ENCODE measurements at places on chromosomes 2 and 18. TPM values are rescaled to one million over a fixed set of nuclear protein-coding genes. Genes with fewer than 3 reads are reported as not detected.

The MGAT5 gene
- total RNA-seq, result 75.0 TPM

GRCh38 chr2:162197069-162197825, 45.2 kb upstream of the GCG start:
- H3K36me3 ChIP-seq, result peaks cover 10% of the 10 kb centered on the region
- DNase-seq, result peak; percentile 85
- peak overlapping the region; percentile 36 for H3K27ac ChIP-seq
- H3K4me3 ChIP-seq, result no peak overlapping the region

DNA sequence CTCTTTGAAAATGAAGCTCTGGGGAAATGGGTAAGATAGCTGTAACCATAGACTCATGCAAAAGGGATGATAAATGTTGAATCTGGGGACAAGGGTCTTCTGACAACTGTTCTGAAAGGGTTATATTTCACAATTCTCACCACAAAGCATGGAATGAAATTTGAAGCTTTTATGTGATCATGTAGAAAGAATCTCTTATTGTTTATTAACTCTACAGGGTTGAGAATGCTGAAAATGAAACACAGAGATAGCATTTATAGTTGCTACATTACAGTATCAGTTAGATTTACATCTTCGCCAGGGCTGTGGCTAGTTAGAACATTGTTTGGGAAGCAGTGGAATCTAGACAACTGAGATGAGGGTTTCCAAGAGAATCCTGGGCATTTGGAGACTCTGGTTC, 97.4 kb upstream of the LHCGR start:
- no peaks in the 10 kb centered on the region for H3K36me3 ChIP-seq
- H3K27ac ChIP-seq, result peak overlapping the region; percentile 62
- no peaks in the 10 kb centered on the region for H3K27me3 ChIP-seq

The TNFAIP6 gene
- 53.8 TPM for total RNA-seq

The TRAPPC12 gene
- 53.2 TPM for total RNA-seq

The FSHR gene
- not detected for total RNA-seq

DNA sequence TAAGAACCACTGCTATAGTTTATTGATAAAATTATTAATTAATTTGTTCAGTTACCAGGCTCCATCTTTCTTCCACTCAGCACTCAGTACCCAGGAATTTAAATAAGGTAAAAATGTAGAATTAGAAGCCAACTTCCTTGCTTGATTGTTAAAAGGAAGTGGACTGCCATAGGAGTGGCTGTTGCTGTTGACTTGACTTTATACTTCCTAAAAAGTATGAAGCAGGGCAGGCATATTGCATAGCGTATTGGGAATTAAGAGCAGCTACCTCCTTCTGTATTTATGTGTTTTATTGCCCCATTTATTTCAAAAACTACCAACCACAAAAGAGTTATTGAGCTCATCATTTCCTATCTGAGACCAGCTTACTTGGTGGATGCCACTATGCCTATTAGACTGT, 27.9 kb downstream of the PSMD1 start:
- H3K27ac ChIP-seq, result no peak overlapping the region
- no peak overlapping the region for H3K4me3 ChIP-seq
- peaks cover 5% of the 10 kb centered on the region for H3K36me3 ChIP-seq
- H3K4me1 ChIP-seq, result no peaks in the 10 kb centered on the region

- H3K27ac ChIP-seq, result no peak overlapping the region
- peaks cover 15% of the 10 kb centered on the region for H3K27me3 ChIP-seq
- H3K4me1 ChIP-seq, result no peaks in the 10 kb centered on the region
- DNase-seq, result no peak
Measured at GRCh38 chr2:109727929-109728447, 66.1 kb upstream of the RGPD5 start.

GRCh38 chr18:36436387-36436786, 138.9 kb downstream of the FHOD3 start:
- H3K27ac ChIP-seq, result no peak overlapping the region
- DNase-seq, result no peak
- H3K27me3 ChIP-seq, result no peaks in the 10 kb centered on the region
- H3K36me3 ChIP-seq, result no peaks in the 10 kb centered on the region

DNA sequence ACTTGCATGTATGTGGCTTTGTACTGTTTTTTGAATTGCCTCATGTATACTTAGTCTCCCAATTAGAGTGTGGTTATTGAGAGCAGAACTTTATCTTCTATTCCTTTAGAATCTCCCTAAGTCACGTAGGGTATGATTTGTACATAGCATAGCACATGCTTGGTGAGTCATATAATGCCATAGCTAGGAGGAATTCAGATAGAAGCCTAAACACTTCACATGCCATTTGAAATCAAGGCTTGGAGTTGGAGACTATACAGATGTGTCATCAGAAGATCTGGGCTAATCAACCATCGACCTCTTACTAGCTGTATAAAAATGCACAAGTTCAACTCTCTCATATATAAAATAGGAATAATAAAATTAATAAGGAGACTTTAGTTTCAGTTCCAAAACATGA, 222.6 kb upstream of the ST6GAL2 start:
- H3K27me3 ChIP-seq, result no peaks in the 10 kb centered on the region
- H3K4me3 ChIP-seq, result no peak overlapping the region
- no peak overlapping the region for H3K27ac ChIP-seq
- DNase-seq, result peak; percentile 18
- H3K4me1 ChIP-seq, result no peaks in the 10 kb centered on the region

GRCh38 chr18:46829947-46830346, 73.1 kb upstream of the ST8SIA5 start:
- H3K36me3 ChIP-seq, result peaks cover 2% of the 10 kb centered on the region
- no peak overlapping the region for H3K4me3 ChIP-seq
- no peak overlapping the region for H3K27ac ChIP-seq
- no peaks in the 10 kb centered on the region for H3K4me1 ChIP-seq
- no peaks in the 10 kb centered on the region for H3K27me3 ChIP-seq

DNA sequence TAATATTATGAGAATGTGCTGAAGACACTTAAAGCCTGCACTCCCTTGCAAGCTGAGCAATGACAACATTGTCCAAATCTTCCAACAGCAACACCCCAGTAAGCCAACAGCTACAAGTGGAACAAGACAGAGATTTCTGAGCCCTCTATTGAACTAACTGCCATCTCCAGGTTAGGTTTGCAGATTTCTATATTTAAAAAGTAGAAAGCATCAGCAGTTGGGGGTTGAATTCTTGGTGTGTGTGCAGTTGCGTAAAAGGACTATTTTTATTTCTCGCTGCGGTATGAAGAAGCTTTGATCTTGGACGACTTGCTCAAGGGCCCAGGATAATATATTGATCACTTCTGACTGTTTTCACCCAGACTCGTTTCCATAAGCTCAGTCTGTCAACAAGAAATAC, 106.2 kb upstream of the ZFP36L2 start:
- no peaks in the 10 kb centered on the region for H3K27me3 ChIP-seq
- no peak for DNase-seq
- H3K4me3 ChIP-seq, result no peak overlapping the region
- peaks cover 17% of the 10 kb centered on the region for H3K4me1 ChIP-seq
- no peak overlapping the region for H3K27ac ChIP-seq

The ZDBF2 gene
- total RNA-seq, result 11.6 TPM

The MALL gene
- total RNA-seq, result 3.1 TPM

The ZBTB7C gene
- total RNA-seq, result 0.33 TPM

GRCh38 chr18:79208906-79209305, 139.7 kb downstream of the ATP9B start:
- DNase-seq, result no peak
- H3K27ac ChIP-seq, result no peak overlapping the region
- H3K4me1 ChIP-seq, result no peaks in the 10 kb centered on the region
- H3K27me3 ChIP-seq, result no peaks in the 10 kb centered on the region
- no peak overlapping the region for H3K4me3 ChIP-seq

- no peak overlapping the region for H3K4me3 ChIP-seq
- DNase-seq, result peak; percentile 49
- H3K4me1 ChIP-seq, result peaks cover 4% of the 10 kb centered on the region
- no peak overlapping the region for H3K27ac ChIP-seq
- H3K36me3 ChIP-seq, result no peaks in the 10 kb centered on the region
- H3K27me3 ChIP-seq, result peaks cover 7% of the 10 kb centered on the region
Measured at GRCh38 chr2:26621469-26622199, 19.5 kb downstream of the CIB4 start.

The VSNL1 gene
- 1.2 TPM for total RNA-seq

The GCG gene
- not detected for total RNA-seq

GRCh38 chr2:159265171-159265576, 21.3 kb downstream of the WDSUB1 start:
- no peak overlapping the region for H3K4me3 ChIP-seq
- H3K36me3 ChIP-seq, result no peaks in the 10 kb centered on the region
- no peak overlapping the region for H3K27ac ChIP-seq
- DNase-seq, result peak; percentile 82

- H3K27me3 ChIP-seq, result no peaks in the 10 kb centered on the region
- H3K4me3 ChIP-seq, result no peak overlapping the region
- DNase-seq, result no peak
- H3K4me1 ChIP-seq, result no peaks in the 10 kb centered on the region
- H3K36me3 ChIP-seq, result no peaks in the 10 kb centered on the region
- H3K27ac ChIP-seq, result no peak overlapping the region
Measured at GRCh38 chr2:88942798-88943197, 251.3 kb downstream of the RPIA start.

The ALKAL2 gene
- 0.17 TPM for total RNA-seq

- peak overlapping the region; percentile 84 for H3K27ac ChIP-seq
- H3K27me3 ChIP-seq, result no peaks in the 10 kb centered on the region
- H3K4me1 ChIP-seq, result peaks cover 2% of the 10 kb centered on the region
- H3K4me3 ChIP-seq, result peak overlapping the region; percentile 91
Measured at GRCh38 chr2:3575534-3576262, 638 bp downstream of the RPS7 start.

The ZAP70 gene
- not detected for total RNA-seq

DNA sequence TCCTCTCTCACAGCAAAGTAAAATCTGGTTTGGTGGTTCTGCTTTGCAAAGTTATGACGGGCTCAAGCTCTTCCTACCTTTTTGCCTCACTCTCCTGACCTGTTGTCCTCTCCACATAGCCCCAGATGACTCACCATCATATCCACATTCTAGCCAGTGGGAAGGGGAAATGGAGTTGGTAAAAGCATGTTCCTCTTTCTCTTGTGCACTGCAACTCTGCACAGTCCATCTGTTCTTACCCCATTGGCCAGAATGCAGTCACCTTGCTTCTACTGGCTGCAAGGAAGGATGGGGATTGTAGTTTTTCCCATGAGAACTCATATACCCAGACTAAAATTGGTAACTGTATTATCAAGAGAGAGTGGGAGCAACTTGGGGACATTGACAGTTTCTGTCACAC, 50.4 kb upstream of the SMIM21 start:
- H3K27me3 ChIP-seq, result no peaks in the 10 kb centered on the region
- no peak overlapping the region for H3K4me3 ChIP-seq
- peak; percentile 51 for DNase-seq

- H3K36me3 ChIP-seq, result no peaks in the 10 kb centered on the region
- H3K27ac ChIP-seq, result no peak overlapping the region
- H3K4me3 ChIP-seq, result no peak overlapping the region
Measured at GRCh38 chr2:196598846-196599245, 40.7 kb upstream of the CCDC150 start.

DNA sequence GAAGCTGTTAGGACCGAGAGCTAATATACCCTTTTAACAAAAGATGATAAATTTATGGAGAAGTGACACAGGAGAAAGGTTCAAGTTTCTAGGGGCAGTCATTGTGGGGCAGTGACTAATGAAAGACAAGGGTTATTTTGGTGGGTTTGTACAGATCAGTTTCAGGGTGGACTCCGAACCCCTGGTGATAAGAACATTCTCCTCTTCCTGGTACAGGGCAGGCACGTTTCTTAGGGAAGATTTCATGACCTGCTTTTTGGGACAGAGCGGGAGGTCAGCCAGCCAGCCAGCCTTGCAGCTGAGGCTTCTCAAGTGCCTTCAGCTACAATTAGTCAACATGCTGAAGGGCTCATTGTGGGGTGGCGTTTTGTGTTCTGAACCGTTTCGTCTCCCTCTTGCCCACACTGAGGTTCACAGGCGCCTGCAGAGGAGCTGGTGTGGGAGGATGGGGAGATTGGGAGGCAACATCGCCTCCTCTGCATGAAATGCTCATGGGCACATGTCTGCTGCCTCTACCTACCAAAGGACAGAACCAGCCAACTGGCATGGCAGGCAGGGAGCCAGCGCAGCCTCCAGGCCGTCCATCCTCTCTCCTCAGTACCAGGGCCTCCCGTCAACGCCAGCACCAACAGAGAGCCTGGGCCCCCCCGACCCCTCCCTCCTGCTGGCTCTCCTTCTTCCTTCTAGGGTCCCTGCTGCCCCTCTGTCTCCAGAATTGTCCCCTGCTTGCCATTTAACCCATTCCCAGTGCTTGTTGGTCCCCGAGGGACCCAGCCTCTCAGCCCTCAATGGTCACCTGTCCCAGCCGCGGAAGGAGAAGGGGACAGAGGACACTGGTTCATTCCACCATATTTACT, 9.6 kb downstream of the CHMP1B start:
- peak overlapping the region; percentile 17 for H3K27ac ChIP-seq
- H3K36me3 ChIP-seq, result no peaks in the 10 kb centered on the region
- no peaks in the 10 kb centered on the region for H3K27me3 ChIP-seq
- no peak for DNase-seq
- no peak overlapping the region for H3K4me3 ChIP-seq

DNA sequence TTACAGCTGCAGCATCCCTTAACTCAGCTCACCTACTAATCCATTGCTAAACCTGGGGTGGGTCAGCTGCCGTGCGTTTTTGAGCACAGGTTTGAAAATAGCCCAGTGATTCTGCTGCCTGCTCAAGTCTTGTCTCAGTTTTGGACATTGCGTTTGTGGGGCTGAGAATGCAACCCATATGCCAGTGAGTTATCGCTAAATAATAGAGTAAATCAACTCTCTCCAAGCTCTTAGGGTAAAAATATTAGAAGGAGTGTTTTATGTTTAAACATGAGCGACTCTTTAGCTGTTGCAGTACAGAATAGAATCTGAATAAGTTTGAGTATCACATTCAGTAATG, 2.1 kb downstream of the TSHZ1 start:
- peak overlapping the region; percentile 72 for H3K4me3 ChIP-seq
- H3K27me3 ChIP-seq, result no peaks in the 10 kb centered on the region
- no peak for DNase-seq
- no peaks in the 10 kb centered on the region for H3K36me3 ChIP-seq

DNA sequence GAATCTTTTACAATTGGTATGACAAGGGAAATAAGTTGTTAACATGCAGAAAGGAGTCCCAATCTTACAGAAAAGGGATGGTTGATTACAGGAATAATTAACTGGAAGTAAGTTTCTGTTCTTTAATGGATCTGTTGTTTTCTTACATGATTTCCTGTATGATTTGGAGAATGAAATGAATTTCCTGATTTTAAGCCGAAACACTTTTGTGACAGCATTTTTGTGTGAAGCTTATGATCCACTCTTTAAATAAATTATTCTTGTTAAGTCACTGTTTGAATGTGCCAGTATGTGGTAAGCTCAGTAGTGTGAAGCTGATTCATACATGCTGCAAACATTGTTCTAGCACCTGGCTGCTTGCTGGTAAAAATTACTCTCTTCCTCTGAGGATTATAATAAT, 516.2 kb downstream of the DCDC2C start:
- H3K27ac ChIP-seq, result no peak overlapping the region
- H3K4me1 ChIP-seq, result no peaks in the 10 kb centered on the region
- DNase-seq, result no peak
- H3K36me3 ChIP-seq, result no peaks in the 10 kb centered on the region
- H3K27me3 ChIP-seq, result no peaks in the 10 kb centered on the region

GRCh38 chr2:15816226-15816625, 124.1 kb upstream of the MYCN start:
- H3K4me3 ChIP-seq, result no peak overlapping the region
- H3K27ac ChIP-seq, result no peak overlapping the region
- no peaks in the 10 kb centered on the region for H3K36me3 ChIP-seq
- no peak for DNase-seq
